ENCODE measurements at places on chromosomes 7 and 10. TPM values are rescaled to one million over a fixed set of nuclear protein-coding genes. Genes with fewer than 3 reads are reported as not detected.

The NUDT13 gene
- total RNA-seq = 2.2 TPM

The SPAM1 gene
- total RNA-seq = not detected

The ODAD2 gene
- not detected for total RNA-seq

The FBXO24 gene
- total RNA-seq = 0.24 TPM

The FAS gene
- total RNA-seq = 32.3 TPM

The AKR1C1 gene
- total RNA-seq = 547 TPM

The CCL24 gene
- not detected for total RNA-seq

The TYW1B gene
- total RNA-seq = 2.2 TPM

The FFAR4 gene
- 0.13 TPM for total RNA-seq

The PRPS1L1 gene
- not detected for total RNA-seq

The SLC16A9 gene
- 0.13 TPM for total RNA-seq

The ADARB2 gene
- total RNA-seq = not detected

The DNAJC2 gene
- 40.4 TPM for total RNA-seq

The ABCB1 gene
- not detected for total RNA-seq

The HECTD2 gene
- total RNA-seq = 3.3 TPM

The OR2A5 gene
- not detected for total RNA-seq

All from A549 treated with Mapracorat at 1 μM for 4 hours (cell line).